ENCODE measurements at places on chromosomes 7 and 10.
A peak's percentile ranks its signal among the peaks of the same experiment; 100 is the strongest.

DNA sequence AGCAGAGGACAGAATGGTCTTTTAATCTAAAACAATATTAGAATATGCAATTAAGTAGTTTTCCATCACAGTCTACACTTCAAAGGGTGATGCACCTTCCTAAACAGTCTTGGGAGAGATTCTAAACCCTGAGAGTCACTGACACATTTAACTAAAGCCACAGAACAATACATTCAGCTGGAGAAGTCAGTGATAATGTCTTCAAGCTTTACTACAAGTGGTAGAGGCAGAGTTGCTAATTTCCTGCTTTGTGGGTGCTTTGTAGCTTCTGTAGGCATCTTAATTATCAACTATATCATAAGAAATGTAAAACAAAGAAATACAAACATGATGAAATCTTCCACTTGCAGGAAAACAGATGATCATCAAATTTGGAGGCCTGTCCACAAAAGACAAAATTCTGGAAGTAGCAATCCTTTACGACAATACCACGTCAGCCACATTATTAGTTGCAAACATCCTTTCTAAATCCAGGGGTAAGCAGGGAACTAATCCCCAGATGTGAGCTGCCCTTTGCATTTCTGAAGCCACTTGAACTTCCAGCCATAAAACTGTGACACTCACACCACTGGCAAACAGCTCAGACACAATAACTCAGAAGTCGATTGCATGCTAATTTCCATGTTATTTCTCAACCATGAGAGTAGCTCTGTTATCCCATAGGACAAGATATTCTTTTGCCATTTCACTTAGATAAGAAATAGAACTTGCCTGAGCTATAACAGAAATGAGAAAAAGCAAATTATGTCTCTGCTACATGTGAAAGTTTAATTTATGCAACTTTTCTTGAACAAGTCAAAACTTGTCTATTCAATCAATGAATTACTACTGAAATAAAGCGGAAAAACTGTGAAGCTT is 212.2 kb downstream of the FAM107B start:
- DNase-seq, result no peak

GRCh38 chr7:93359520-93360198 is 127.5 kb downstream of the VPS50 start:
- no peak for DNase-seq

GRCh38 chr10:84743483-84743882 is 415.1 kb downstream of the CCSER2 start:
- no peak for DNase-seq

- DNase-seq, result no peak
Observed at GRCh38 chr10:49349390-49349789, 46.5 kb downstream of the DRGX start.

GRCh38 chr10:21385536-21385935 is 139.9 kb downstream of the SKIDA1 start:
- DNase-seq, result no peak

DNA sequence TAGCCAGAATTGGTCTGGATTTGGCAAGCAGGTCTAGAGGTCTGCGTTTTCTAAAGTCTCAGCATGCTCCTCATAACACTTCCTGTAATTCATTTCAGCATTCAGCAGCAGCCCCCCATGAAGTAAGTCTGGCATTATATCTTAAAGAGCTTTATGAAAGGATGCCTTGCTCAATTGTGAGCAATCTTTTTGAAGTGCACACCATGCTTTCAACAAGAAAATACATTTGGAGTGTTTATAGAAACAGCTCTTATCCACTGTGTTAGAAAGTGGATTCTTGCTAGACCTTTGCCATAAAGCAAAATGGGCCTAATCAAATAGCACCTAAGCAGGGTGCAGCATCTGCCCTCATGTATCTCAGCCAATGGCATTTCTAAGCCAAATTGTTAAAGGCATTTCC is 378.0 kb upstream of the AKR1E2 start:
- DNase-seq, result no peak

DNA sequence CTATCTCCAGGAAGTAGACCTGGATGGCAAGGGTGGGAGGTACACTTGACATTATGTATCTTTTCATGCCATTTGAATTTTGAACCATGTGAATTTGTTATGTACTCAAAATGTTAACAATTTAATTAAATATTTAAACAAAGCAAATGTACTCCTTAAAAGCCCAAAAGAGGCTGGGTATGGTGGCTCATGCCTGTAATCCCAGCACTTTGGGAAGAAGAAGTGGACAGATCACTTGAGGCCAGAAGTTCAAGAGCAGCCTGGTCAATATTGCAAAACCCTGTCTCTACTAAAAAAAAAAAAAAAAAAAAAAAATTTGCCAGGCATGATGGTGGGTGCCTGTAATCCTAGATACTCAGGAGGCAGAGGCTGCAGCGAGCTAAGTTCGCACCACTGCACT is 136.9 kb upstream of the ASAH2 start:
- no peak for DNase-seq

DNA sequence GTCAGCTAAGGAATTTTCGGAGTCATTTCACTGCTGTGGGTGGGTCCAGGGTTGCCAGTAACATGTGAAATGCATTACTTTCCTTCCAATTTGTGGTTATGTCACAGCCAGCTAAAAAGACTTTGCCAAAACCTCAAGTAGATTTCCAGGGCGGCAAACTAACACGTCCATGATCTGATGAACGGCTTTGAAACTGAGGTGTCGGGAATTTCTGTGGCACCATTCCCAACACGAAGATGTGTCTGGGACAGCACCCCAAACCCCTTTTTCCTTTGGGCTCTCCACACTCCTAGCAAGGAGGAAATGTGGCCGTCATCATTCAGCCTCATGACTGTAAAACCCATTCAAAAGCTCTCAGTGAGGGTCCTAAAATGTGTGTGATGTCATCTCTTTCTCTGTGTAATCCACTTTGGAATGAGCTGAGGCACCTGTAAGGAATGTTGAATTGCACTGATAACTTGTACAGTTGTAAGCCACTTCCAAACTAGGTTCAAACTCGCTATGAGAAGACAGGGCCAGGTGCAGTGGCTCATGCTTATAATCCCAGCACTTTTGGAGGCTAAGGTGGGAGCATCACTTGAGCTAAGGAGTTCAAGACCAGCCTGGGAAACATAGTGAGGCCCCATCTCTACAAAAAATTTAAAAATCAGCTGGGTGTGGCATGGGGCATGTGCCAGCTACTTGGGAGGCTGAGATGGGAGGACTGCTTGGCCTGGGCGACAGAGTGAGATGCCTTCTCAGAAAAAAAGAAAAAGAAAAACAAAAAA is 146.1 kb upstream of the FRMD4A start:
- DNase-seq, result no peak

GRCh38 chr7:120052884-120053382 is 220.0 kb upstream of the KCND2 start:
- DNase-seq, result no peak

GRCh38 chr7:158782761-158783401 is 46.4 kb downstream of the ESYT2 start:
- peak; percentile 9 for DNase-seq

- DNase-seq, result no peak
Observed at GRCh38 chr10:125720002-125720382, 483 bp downstream of the EDRF1 start.

GRCh38 chr7:27793780-27794179 is 53.8 kb downstream of the TAX1BP1 start:
- DNase-seq, result no peak

- DNase-seq, result no peak
Observed at GRCh38 chr7:27518561-27519350, 143.9 kb downstream of the HIBADH start.

Data from NT2/D1 (cell line).